ENCODE measurements at places on chromosomes 16 and 17.

- DNase-seq = no peak
Measured at GRCh38 chr17:37673386-37673785, 30.1 kb upstream of the DDX52 start.

DNA sequence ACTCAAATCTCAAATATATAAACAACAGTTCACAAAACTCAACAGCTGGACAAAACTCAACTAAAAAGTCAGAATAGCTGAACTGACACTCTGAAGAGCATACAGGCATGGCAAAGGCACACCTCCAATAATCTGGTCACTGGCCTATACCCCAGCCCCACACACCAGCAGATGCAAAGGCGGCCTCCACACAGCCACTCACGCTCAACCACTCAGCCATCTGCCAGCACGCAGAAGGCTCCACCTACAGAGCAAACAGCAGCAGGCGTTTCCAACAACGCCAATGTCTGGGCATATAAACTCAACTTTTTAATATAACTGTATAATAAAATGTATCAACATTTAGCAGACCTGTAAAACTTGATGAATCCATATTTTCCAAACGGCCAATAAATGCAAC lies 17.2 kb downstream of the USP7 start:
- no peak for DNase-seq

GRCh38 chr17:76793775-76794174 lies 55.9 kb downstream of the MFSD11 start:
- peak; percentile 11 for DNase-seq

DNA sequence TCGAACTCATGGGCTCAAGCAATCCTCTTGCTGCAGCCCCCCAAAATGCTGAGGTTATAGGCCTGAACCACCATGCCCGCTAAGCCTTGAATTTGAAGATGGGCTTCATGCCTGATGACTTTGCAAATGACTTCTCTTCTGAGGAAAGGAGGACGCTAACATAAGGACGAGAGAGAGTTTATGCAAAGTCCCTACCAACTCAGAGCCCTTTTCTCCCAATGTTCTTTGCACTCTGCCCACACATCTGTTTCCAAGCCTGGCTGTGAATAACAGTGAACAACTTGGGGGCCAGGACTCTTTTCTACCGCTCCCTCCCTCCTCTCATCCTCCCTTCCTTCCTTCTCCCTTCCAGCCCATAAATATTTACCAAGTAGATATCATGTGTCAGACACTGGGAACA lies 8.5 kb upstream of the NPIPB2 start:
- no peak for DNase-seq

DNA sequence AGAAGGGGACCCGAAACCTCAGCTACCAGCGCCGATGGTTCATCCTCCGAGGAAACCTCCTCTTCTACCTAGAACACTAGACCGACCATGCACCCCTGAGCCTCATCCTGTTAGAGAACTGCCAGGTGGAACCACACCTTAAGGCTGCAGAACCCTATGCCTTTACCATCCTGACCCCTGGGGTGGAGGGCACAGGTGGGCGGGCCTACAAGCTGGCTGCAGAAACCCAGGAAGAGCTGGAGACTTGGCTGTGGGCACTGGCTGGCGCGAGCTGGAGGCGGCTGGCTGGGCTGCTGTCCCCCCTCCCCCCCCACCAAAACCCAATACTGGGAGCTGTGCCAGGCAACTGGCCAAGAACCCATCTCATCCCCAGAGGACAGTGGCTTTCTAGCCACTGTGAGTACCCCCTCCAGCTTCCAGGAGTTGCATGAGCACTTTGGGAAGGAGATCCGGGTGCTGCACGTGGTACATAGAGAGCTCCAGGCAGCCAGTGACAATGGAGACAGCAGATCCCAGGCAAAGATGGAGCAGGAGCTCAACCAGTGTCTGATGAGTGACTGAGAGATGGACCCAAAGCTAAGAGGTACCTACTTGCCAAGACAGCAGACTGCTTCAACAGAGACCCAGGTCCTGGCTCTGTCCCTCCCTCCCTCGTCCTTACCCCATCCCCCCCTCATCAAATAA lies 1.4 kb upstream of the CD2BP2 start:
- DNase-seq = no peak

- no peak for DNase-seq
Measured at GRCh38 chr17:29155966-29156338, 24.2 kb downstream of the MYO18A start.

- DNase-seq = peak; percentile 56
Measured at GRCh38 chr16:82456683-82457082, 170.1 kb upstream of the CDH13 start.

- DNase-seq = no peak
Measured at GRCh38 chr16:7026639-7027038, 306.0 kb upstream of the RBFOX1 start.

GRCh38 chr17:76397687-76398522 lies 13.5 kb downstream of the SPHK1 start:
- DNase-seq = peak; percentile 91

GRCh38 chr16:70737377-70738082 lies 51.7 kb upstream of the MTSS2 start:
- DNase-seq = peak; percentile 88

- no peak for DNase-seq
Measured at GRCh38 chr17:948284-948852, 31.2 kb downstream of the NXN start.

GRCh38 chr17:28053044-28053670 lies 10.7 kb downstream of the NLK start:
- no peak for DNase-seq

GRCh38 chr17:8951206-8951605 lies 14.3 kb downstream of the PIK3R5 start:
- no peak for DNase-seq

- DNase-seq = no peak
Measured at GRCh38 chr16:57823836-57824235, 21.5 kb upstream of the KIFC3 start.

DNA sequence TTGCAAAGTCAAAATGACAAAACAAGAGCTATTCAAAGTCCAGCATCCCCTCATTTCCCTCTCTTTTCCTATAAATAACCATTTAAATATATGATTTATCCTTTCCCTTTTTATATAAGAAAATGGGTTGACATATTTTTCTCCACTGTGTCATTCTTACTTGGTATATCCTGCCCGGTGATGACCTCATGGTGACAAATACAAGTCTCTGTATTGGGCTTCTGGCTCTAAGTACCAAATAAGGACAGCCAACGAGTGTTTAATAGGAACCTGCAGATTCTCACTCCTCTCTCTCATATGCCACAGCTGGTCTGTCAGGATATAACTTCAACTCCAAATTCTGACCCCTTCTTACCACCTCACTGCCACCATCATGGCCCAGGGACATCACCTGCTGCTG lies 25.5 kb upstream of the CBLN1 start:
- DNase-seq = no peak

GRCh38 chr17:33469911-33470310 lies 176.8 kb upstream of the ASIC2 start:
- no peak for DNase-seq

DNA sequence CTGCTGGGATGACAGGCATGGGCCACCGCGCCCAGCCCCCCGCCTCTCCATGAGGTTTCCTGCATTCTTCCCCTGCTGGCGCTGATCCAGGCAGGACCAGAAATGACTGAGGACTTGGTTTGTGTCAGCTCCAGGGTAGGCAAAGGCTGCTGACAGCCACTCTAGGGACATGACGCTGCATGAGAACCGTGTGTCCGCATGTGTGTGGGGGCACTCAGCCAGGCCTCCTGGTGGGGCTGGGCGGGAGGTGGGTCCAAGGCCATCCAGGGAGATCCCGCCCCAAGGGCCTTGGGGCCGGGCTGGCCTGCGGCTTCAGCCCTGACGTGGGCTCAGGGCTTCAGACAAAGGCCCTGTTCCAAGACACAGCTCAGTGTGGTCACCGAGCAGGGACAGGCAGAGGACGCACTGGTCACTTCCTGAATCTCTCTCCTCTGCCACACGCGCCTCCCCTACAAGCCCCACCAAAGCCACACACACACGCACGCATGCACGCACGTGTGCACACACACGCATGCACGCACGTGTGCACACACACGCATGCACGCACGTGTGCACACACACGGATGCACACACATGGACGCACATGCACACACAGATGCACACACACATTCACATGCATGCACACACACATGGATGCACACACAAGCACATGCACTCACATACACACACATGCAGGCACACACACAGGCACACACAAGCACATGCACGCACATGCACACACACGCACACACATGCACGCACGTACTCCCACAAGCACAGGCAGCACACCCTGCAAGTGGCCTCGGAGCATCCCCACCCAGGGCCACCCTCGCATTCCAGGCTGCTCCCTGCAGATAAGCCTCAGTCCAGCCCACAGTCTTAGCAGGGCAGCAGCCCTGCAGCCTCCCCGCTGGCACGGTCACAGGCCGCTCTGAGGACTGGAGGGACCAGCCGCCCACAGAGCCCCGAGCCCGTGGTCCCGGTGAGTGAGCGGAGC lies 5.3 kb upstream of the TMEM204 start:
- DNase-seq = no peak

- DNase-seq = peak; percentile 71
Measured at GRCh38 chr16:29820730-29821642, 724 bp downstream of the MVP start.

DNA sequence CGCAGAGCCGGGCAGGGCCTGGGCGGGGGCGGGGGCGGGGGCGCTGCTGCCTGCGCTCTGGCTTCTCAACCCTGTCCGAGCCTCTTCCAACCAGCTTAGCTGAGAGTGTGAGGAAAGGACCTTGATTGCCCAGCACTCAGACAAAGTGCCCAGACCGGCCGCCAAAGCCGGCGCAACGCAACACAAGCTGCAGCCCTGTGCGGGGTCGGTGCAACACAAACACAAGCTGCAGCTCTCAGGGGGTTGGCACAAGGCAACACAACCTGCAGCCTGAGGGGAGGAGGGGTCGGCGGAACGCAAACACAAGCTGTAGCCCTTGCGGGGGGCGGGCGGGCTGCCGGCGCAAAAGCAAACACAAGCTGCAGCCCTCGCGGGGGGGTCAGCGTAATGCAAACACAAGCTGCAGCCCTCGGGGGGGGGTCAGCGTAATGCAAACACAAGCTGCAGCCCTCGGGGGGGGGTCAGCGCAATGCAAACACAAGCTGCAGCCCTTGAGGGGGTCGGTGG lies 60.0 kb downstream of the KLHDC4 start:
- no peak for DNase-seq

DNA sequence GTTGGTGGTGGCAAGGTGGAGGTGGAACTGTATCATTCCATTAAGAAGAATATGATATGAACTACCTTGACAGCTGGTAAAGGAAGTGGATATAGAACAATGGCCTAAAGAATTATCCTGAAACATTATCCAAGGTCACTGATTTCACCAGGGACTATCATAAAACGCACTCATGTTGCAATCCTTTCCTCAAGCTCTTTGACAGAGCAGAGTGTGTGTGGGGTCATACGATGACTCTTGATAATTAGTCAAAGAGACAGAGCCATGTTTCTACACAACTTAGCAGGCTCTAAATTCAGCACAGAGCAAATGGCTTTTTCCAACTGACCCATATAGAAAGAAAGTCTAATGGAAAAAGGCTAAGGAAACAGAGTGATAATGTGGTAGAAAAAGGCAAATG lies 126.4 kb upstream of the ANKFN1 start:
- no peak for DNase-seq

- DNase-seq = no peak
Measured at GRCh38 chr16:86059253-86060171, 160.6 kb downstream of the IRF8 start.

DNA sequence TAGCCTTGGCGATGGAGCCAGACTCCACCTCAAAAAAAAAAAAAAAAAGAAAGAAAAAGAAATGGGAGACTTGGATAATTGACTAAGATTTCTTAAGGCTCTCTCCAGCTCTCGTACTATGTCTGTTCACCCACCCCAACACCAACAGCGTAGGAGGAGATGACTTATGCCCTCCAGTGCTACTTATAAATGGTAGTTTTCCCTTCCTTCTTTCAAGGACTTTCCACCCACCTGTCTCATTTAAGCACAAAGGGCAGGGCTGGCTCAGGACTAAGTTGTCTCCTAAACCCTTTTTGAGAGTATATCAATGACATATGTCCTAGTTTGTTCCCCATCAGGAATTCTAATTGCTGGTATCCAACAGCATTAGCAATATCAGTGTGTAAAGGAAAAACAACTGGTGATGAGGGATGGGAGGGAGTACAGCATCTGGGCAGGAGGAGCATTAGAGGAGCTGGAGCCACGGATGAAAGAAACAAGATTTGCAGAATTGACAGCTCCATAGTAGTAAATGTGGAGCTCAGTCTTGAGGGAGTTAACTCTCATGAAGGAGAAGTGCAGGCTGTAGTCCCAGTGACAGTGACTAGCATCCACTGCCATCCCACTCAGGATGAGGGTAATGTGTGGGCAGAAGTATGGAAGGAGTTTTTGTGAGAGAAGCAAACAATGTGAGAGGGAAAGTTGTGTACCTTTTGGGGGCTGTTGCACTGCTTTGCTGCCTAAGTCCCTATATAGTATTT lies 17.2 kb downstream of the UBE2Z start:
- no peak for DNase-seq

GRCh38 chr17:11786711-11787438 lies 188.6 kb downstream of the DNAH9 start:
- DNase-seq = no peak

- DNase-seq = no peak
Measured at GRCh38 chr16:88533381-88533917, 36.8 kb upstream of the ZC3H18 start.

DNA sequence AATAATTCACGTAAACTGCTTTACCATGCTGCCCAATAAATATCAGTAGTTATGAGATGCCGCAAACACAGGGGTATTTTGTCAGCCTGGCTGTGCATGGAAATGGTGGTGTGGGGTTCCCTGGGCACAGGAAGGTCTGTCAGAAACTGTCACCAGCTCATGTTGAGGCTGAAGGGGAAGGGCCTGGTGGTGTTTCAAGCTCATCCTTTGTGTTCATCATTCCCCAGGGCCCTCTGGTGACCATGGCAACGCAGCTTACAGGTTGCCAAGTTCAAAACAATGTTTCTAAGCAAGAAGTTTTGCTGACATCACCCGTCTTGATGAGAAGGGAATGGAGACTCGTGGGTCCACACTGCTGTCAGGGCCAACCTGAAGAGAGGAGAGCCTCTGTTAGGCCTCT lies 348.9 kb upstream of the C16orf82 start:
- no peak for DNase-seq

- no peak for DNase-seq
Measured at GRCh38 chr16:83623892-83624291, 183.9 kb upstream of the HSBP1 start.

DNA sequence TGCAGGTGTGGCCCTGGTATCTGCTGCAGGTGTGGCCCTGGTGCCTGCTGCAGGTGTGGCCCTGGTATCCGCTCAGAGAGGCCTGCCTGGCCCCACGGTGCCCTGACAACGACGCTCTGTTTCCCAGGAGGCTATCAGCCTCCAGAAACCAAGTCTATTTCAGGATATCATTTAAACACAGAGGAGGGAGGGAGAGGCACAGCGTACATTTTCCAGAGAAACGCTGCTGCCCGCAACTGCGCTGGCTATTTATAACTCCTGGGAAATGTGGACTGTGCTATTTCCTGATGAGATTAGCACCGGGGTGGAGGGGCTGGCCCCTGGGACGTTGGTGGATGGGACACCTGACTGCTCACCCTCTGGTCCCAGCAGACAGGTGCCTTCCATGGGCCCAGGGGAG lies 22.5 kb downstream of the TIMM22 start:
- no peak for DNase-seq
